ENCODE measurements at places on chromosomes 11 and 22.

DNA sequence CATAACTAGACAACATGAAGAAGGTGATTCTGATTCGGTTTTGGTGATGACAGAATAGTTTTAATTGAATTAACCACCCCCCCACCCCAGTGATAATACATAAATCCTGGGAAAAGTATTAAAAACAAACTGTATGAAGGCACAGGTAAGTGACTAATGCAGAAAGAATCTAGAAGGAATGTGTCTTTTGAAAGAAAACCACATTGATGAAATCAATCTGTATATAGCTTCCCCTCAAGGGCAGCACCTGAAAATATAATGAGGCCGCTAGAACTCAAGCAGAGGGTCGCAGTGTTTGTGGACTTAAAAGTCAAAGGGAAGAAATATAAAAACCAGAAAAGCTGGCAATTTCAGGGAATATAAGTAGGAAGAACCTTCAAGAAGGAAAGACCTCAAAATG lies 580.5 kb upstream of the CHORDC1 start:
- no peak for DNase-seq

DNA sequence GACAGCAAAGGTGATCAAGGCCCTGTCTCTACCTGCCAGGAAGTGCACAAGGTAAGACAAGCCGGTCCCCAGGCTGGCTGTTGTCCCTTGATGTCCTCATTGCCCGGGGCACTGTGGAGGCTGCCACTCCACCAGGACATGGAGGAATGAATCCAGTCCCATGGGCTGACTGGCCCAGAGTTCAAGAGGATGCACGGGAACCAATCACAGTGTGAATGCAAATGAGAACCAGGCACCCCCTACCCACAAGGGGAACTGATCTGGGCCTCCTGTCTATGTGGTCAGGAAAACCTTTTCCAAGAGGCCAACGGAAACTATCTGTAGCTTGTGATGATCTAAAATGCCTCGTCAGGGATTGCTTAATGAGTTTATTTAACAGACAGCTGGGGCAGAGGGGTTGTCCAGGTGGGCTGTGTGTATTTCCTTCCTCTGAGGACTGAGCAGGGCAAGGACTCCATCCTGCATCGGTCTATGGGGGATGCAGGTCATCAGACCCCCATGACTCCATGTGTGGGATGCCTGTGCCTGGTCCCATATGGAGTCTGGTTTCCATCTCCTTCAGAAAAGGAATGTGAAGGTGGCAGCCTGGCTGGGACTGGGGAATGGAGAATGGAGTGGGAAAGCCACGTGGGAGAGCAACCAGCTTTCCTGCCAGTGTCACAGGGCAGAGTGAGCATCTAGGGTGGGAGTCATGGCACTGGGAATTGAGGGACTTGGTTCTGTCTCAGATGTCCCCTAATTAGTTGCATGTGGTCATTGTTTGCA lies 60.5 kb downstream of the CD82 start:
- no peak for DNase-seq

DNA sequence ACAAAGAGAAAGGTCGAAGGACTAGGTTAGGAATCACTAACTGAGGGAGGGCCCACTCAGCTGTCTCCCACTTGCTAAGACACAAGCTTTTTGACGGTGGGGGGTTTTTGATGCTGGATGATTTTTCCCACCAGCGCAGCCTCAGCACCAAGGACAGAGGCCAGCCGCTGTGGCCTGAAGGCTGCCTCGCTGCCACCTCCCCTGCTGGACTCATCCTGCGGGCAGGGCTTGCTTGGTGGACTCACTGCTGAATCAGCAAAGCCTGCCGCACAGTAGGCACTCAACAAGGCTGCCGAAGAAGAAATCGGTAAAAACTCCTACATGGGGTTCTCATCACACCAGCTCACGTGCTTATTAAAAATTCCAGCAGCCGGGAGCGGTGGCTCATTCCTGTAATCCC lies 2.6 kb downstream of the ALG12 start:
- DNase-seq: no peak

DNA sequence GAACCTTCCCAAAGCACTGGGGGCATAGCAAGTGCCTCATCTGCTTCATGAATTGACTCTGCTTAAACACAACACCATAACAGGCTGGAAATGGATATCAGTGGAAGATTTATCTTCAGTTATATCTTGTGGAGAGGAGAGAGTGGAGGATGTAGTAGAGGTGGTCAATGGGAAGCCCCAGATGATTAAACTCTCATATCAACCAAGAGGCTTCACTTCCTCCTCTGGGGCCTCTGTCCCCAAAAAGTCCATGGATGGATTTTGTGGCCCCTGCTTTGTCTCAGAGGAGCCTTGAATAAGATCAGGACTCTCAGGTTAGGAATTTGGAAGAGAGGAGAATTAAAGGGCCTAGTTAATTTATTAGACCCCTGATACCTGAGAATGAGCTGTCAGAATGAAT lies 106.1 kb downstream of the CEP164 start:
- no peak for DNase-seq

GRCh38 chr22:35910003-35910769 lies 118.4 kb downstream of the RBFOX2 start:
- DNase-seq: no peak

Data from CD4-positive, alpha-beta T cell treated with Interferon alpha-2 for 1 hour (primary cell).